EL (cell line): ENCODE measurements at places on chromosomes 6 and 20.
A peak's percentile ranks its signal among the peaks of the same experiment; 100 is the strongest.

DNA sequence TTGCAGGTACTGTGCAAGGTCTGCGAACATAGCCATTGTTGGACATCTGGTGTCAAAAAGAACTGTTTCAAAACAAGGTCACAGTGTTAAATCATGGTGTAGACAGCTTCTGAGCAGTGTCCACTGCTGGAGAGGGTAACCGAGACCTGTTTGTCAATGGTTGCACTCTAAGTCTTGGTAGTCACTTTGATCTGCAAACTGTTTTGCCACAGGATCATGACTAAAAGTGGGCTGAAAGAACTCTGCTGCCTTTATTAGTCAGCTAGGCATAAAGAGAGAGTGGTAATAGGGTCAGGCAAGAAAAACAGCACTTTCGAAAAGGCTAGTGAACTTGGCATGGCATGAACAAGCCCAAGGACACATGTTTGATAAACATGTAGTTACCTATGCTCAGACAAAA, 552.3 kb upstream of the CITED2 start:
- DNase-seq, result peak; percentile 52

DNA sequence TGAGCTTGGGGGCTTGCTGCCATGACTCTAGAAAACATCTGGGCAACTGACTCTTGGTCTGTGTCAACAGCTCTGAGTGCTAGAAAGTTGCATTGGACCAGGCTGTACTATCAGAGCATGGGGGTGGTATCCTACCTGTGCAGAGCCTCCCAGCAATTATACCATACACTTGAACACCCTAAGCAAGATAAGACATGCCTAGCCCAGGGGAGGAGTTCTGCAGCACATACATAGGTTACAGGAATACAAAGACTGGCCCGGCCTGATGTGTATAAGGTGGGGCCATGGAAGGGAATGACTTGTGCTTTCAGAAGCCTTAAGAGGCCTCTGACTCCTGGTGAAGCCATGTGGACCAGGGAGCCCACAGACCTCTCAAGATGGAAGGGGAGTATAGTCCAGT, 11.4 kb upstream of the MOCS1 start:
- no peak for DNase-seq

GRCh38 chr6:29631860-29632731, 887 bp downstream of the GABBR1 start:
- DNase-seq, result peak; percentile 73

DNA sequence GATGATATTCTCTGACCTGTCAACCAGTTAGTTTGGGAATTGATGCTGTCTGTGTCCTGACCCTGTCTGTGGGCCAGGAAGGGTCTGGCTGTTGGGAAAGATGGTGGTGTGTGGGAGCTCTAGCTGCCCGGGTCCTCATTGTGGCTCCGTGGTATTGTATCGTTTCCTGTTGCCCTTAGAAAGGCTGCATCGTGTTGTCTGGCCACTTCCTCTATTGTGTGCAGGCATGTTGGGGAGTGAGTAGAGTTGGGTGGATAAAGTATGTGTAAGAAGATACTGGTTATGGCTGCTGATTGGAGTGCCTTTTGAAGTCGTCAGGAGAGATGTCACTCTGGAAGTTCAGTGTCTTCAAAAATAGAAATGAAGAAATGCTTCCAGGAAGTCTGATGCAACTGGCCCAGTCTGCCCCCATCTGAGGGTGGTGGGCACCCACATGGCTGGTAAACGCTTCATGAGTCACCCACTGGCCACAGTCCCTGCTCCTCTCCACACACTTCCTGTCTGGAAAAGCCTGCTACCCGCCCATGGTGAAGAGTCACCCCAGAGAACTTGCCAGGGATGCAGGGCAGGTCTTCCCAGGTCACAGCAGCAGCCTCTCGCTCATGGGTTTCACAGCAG, 27.9 kb downstream of the PPARD start:
- peak; percentile 99 for DNase-seq

DNA sequence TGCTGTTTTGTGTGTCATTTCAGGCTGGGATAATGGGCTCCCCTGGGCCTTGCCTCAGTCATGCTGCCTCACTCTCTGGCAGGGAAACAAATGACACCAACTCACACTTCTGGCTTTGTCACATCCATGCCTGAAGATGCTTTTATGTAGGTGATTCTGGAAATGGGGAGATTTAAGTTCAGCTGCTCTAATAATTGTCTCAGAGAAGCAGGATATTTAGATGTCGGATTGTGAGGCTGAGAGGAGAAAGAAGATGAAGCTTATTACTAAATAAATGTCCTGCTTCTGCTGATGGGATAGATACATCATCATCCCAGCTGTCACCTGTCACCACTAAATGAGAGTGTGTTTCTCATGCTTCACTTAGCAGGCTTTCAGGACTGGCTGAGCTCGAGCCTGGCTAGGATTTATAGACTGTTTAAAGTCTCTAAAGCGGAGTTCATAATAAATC, 480.2 kb upstream of the SPTLC3 start:
- no peak for DNase-seq

DNA sequence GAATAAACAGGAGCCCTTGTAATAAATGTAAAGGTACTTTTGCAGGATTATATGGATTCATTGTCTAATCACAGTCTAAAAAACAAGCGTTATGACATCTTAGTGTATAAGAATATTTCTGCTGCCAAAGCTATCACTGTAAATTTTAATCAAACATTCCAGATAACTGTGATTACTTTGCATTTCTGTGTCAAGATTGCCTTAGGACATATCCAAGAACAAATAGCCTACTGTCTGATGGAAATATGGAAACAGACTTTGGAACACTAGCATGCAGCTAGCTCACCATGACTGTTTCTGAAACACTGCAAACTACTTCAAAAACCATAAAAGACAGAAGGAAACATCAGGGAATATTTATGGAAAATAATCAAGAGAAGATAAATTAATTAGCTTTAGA, 248.7 kb upstream of the ASCC3 start:
- no peak for DNase-seq

DNA sequence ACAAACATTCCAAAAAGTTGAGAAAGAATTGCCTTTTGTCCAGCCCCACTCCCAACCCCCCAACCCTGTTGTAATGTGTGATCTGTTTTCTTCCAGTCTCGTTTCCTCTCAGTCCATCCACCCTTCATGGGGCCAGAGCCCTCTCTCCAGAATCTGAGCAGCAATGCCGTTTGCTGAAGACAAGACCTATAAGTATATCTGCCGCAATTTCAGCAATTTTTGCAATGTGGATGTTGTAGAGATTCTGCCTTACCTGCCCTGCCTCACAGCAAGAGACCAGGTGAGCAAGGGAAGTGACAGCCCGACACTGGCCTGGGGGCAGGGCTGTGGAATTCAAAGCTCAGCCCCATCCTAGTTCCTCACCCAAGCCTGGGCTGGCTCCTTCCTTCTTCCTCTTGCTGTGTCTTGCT, 7.8 kb downstream of the MAVS start:
- DNase-seq, result no peak
